ENCODE measurements at places on chromosomes 11 and 22.

GRCh38 chr11:75797792-75798191 lies 17.2 kb upstream of the UVRAG start:
- no peak for DNase-seq

DNA sequence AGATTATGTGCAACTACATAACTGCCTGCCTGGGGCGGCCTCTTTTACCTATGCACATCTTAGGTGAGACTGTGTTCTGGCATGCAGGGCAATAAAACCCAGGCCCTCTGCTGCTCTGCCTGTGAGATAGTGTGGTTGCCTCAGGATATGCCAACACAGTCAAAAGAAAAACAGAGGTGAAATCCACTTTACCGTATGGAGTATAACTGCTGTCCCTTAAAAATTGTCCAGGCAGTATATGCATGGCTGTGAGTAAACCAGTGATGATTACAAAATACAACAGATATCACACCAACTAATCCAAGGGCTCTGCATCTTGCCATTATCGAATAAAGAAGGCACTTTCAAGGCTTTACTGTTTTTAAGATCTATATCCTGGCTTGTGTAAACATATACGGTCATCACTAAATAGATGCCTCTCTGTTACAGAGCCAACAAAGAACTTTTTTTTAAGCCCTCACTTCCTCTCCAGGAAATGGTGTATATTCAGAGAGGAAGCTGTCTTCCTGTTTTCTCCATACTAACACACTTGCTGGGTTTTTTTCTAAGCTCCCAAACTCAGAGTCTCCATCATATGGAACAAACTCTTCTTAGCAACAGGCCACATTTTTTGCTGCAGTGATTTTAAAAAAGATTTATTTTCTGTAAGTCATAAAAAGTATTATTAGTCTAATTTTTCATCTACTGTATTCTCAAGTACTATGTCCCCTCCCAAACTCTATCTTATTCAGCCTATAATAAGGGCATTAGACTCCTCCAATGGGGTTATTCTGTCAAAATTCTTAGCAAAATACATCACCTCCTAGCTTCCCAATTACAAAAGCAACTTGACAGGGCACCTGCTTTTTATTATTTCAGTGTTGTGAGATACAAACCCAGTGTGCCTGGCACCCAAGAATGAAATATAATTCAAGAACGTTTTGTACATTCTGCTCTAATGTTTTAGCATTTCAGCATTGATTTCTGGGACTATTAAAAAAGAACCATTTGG lies 135.2 kb downstream of the MAML2 start:
- DNase-seq, result no peak

DNA sequence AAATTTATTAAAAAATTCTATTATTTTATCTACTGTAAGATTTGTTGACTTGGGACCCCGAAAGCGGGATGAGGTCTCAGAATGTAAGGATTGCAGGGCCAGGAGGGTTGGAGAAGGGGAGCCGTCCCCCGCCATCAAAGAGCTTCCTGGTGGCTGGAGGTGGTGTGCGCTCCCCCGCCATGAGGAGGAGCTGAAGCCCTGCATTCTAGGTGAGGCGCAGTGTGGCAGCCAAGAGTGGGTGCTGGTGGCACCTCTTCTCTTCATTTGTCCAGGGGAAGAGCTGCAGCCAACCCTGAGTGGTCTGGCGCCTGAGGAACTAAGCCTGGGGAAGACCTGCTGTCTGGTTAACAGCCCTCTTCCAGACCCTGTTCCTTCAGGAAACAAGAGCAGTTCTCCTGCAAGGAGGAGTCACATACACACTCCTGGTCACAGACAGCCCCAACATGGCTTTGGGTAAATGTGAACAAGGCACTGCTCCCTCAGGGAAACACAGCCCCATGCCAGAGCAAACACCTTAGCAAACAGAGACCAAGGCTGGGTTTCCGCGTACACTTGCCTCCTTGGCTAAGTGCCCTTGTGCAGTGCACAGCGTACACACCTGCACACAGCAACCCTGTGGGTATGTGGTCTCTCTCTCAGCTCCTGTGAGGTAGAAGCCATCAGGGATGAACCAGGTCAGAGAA lies 17.3 kb downstream of the RTN4RL2 start:
- no peak for DNase-seq

- DNase-seq, result no peak
Measured at GRCh38 chr11:32326522-32326921, 108.8 kb downstream of the WT1 start.

- DNase-seq, result no peak
Measured at GRCh38 chr22:39279170-39279850, 34.5 kb upstream of the PDGFB start.

DNA sequence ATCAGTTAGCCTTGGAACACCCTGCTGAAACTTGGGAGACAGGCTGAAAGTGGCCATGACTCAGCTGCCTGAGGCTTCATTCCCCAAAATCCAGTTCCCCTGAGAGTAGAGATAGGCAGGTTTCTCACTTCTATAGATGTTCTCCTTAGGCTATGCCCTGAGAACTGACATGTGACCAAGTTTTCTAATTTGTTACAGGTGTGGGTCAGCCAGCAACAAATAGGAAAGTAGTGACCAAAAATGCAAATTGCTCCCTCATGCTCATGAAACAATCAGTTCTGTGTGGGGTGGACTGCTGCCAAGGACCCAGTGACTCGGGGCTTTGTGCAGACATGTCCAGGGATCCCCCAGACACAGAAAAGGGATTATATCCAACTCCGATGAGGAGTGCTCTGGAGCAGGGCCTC lies 7.3 kb upstream of the CCDC15 start:
- DNase-seq, result no peak

DNA sequence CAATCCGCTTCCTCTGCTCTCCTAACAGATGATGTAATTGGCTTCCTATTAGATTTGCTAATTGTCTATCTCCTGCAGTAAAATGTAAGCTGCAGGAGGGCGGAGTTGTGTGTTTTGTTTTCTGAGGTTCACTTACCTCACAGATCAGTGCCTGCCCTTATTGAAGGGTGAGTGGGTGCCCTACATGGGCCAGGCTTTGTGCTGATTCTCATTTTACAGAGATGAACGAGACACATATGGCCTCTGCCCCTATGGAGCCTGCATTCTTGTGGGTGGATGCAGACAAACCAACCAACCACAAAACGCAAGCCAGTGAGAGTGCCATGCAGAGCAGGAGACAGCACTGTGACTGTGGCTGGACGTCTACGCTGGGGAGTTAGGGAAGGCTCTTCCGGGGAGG lies 9.9 kb downstream of the TESMIN start:
- DNase-seq, result no peak
